ENCODE measurements at places on chromosomes 3 and 15.

DNA sequence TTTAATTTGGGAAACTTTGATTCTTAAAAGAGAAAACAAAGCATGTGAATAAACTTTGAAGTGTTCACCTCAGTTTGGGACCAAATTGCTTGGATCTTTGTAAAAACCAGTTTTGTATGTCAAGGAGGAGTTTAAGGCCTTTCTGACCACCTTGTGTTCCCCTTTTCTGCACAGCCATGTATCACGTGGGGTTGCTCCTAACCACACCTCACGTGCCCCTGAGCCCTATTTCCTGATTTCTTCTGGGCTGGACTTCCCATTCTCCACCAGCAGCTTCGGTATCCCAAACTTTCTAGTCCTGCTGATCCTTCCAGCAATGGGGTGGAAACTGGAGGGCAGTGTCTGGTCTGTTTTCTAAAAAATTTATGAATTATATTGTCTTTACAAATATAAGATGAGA lies 76.4 kb upstream of the STT3B start:
- DNase-seq: no peak

DNA sequence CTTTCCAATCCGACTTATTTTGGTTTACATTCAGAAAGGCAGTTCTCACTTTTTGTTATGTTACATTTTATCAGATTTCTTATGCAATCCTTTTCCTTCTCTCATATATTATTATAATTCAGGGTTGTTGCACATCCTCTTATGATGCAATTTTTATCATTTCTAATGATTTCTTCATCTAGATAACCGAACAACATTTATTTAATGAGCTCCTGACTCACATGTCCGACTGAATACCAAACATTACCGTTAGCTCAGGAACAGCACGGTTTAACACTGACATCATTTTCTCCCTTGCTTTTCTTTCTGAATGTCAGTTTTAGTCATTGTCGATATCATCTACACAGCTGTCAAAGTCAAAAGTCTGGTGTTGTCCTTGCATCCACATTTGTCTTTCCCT lies 199.2 kb downstream of the BCHE start:
- no peak for DNase-seq

GRCh38 chr3:95235916-95236315 lies 1173.1 kb downstream of the NSUN3 start:
- no peak for DNase-seq

GRCh38 chr15:88603885-88604284 lies 17.3 kb upstream of the AEN start:
- DNase-seq: no peak

DNA sequence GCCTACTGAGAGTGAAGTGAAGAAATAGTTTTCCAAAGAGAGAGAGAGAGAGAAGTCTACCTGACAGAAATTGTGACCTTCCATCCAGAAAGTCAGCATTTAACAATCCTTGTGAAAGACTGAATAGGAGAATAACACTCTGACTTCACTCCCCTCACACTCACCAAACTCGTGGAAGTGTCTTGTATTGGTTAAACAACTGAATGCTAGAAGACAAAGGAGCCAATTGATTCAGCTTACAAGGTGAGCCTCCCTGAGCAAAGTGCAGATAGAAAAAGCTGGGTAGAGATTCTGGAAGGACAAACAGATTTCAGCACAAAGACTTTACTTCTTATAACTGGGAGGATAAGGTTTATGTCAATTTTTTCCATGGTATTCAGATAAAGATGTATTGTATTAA lies 40.8 kb upstream of the OSTN start:
- no peak for DNase-seq

DNA sequence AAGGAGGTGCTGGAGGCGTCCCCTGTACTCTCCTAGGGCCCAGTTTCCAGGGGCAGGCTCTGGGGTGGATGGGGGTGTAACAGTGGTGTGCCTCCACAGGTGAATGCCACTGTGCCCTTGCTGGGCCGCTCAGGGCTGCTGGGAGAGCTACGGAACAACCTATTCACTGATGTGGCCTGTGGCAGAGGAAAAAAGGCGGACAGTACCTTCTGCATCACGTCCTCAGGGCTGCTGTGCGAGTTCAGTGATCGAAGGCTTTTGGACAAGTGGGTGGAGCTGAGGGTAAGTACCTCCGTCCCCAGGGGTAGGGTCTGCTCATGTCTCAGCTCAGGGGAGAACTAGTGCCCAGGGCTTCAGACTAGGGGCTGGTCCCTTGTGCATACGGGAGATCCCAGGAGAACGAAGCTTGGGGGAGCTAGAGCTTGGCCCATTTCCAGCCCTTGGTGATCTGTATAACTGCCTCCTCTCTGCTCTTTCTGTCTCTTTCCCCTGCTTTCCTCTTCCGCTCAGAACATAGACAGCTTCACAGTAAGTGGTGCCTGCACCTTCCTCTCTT lies 15.0 kb upstream of the JMJD7 start:
- no peak for DNase-seq

- DNase-seq: no peak
Observed at GRCh38 chr3:177883957-177884356, 652.3 kb upstream of the KCNMB2 start.

DNA sequence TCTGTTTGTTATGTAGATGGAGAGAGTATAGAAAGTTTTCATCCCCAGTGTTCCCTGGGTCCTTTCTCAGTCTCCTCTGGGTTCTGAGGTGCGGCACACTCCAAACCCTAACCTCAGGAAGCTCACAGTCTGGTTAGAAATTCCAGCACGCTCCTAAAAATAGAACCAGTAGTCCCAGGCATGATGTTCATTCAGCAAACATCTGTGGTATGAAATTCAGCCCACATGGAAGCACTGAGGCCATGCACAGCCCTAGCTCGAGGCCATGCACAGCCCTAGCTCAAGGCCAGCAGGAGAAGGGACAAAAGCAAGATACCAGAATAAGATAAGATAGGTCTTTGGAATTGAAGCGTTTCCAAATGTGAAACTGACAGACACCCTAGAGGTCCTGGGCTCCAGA lies 82.3 kb upstream of the OXTR start:
- no peak for DNase-seq
